NCI-H1417 (cell line): ENCODE measurements at places on chromosomes 4 and X.

- DNase-seq = peak; percentile 46
These were observed 2.0 kb downstream of the NCAPG start for GRCh38 chr4:17812801-17813200.

DNA sequence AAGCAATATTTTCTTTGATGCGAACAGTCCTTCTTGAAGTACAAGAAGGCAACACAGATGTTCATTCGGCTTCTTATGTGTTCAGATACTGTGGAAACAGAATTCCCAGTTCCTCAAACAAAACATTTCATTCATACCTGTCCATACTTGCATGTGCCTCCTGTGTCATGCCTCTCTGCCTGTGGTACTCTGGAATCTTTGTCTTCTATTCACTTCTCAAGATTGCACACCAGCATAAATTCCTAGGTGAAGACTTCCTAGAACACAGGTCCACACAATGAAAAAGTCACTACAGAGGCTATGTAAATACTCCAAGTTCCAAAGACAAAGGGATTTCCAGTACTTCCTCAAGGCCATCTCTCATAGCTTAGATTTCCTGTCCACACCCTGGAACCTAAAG is 367.2 kb downstream of the AFF2 start:
- no peak for DNase-seq

GRCh38 chr4:186190581-186191199 is 677 bp upstream of the CYP4V2 start:
- peak; percentile 91 for DNase-seq

GRCh38 chr4:169583563-169583962 is 28.8 kb downstream of the NEK1 start:
- no peak for DNase-seq

DNA sequence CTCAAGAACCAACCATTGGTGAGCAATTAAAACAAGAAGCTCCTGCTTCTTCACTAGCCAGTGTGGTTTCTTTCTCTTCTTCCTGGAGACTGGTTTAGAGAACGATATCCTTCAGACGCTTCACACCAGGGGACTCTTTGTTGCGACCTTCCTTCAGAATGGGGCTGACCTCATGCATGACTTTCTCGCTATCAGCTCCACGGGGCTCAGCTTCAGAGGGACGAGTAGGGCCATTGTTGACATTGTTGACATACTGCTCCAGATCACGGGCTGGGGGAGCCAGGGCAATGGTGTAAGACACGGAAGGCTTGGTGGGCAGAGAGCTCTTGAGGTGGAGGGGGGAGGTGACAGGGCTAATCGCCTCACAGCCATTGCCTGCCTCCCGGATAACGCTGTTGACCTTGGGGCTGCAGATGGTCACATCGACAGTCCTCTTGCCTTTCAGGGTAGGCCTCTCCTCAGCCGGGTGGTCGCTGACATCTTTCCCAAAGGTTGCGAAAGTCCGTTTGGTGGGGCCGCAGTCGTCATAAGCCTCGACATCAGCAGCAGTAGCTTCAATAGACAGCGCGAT is 113.8 kb downstream of the PCDH19 start:
- no peak for DNase-seq

DNA sequence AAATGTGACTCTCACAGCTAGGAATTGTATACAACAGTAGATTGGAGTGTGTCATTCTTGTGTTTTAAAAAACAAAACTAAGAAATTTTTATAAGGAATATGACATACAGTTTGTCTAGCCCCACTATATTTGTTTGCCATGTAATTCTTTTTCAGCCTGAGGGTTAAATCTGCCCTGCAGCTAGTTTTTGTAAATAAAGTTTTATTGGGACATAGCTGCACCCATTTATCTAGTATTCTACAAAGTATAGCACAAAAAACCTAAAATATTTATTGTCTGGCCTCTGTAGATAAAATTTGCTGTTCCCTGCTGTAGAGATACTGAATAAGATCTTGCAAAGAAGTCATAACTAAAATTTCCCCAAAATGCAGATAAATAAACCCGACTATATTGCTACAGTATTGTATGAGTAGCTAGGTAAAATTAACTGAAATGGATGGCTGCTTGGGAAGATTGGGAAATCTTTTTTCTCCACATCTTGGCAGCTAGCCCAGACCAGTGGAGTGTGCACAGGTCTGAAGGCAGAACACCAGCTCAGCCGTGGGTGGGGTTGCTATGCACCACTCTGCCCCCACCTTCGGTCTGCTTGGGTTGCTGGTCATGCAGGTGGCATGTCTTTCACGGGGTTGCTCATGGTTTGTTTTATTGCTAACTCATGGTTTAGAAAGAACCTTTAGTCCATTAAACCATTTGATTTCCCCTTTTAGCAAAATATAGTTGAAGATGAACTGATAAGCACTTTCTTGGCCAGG is 127.9 kb downstream of the KLHL8 start:
- DNase-seq = peak; percentile 33

DNA sequence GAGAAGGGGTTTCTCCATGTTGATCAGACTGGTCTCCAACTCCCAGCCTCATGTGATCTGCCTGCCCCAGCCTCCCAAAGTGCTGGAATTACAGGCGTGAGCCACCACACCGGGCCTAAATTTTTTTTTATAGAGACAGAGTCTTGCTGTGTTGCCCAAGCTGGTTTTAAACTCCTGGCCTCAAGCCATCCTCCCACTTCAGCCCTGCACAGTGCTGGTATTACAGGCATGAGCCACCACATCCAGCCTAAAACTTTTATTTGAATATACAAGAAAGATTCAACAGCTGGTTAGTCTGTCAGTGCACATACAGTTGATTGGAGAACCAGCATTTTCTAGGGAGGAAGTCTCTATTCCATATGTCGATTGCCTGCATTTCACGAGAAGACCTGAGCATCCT is 91.2 kb downstream of the LRP2BP start:
- DNase-seq = no peak

DNA sequence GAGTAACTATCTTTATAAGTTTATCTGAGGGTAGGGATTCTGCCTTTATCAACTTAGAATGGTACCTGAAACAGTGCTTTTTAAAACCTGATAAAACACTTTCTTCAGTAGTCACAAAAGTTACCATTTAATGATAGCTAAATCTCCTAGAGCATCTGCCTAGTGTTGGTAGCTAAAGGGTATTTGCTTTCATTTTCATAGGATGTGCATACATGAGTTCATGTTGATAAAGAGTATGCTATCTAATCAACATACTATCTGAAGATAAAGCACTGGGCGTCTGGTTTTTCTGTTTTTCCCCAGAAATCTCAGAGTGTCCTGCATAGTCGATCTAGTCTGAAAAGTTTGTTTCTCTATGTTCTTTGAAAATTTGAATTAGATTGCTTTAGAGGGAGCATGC is 75.1 kb downstream of the ADGRL3 start:
- DNase-seq = no peak

DNA sequence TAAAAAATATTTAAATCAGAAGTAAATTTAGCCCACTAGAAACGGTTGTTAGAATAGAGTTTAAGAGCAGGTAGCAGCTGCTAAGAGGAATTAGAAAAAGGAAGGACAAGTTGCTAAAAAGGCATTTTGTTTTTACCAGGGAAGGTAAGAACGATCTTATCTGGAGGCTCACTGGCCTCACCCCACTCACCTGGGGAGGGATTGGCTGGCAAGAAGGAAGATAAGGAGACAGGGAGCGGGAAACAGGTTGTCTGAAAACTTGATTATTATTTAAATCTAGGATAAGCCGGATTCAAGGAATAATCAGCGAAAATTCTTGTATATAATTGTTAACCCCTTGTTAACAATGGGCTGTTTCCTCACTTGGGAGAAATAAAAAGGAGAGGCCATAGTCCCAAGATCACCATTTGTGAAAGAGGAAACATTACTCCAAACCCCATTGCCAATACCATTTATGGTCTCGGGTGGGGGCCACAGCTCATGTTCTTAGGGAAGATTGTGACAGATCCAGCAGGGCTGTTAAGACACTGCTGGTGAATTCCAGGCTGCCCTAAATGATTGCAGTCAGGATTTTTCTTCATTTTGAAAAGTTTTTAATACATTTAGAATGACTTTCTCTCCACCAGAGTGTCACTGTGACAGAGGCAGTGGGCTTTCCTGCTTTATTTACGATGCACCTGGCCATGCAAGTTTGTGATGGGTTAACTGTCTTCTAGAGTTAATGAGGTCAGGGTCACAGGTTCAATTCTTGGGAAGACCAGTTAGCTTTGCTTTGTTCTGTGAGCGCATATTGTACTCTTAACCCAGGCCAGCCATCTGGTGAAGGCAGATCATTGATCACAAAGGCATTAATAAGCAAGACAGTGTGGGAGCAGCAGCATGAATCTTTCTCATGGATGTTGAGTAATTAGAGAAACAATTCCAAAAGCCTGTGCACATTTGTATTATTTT is 106.6 kb downstream of the CEP135 start:
- no peak for DNase-seq

GRCh38 chr4:107977482-107977881 is 12.2 kb upstream of the HADH start:
- no peak for DNase-seq

DNA sequence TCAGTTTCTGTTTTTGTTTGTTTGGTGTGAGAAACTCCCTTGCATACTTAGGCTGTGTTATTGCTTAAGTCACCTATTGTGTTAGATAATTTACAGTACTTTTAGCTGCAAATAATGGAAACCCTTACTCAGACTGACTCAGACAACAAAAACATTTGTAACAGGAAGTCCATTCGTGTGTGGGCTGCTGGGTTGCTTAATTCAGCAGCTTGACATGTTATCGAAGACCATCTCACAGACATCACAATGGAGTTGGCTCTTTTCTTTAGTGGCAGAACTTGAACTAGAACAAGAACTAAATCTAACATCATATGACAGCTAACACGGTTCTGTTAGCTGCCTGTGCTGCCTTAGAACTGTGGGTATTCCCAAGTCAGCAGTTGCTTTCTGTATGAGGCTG is 9.9 kb upstream of the GABRE start:
- no peak for DNase-seq

GRCh38 chr4:39718366-39719323 is 20.7 kb downstream of the UBE2K start:
- DNase-seq = no peak

GRCh38 chr4:160038615-160039014 is 935.7 kb downstream of the RAPGEF2 start:
- DNase-seq = no peak

DNA sequence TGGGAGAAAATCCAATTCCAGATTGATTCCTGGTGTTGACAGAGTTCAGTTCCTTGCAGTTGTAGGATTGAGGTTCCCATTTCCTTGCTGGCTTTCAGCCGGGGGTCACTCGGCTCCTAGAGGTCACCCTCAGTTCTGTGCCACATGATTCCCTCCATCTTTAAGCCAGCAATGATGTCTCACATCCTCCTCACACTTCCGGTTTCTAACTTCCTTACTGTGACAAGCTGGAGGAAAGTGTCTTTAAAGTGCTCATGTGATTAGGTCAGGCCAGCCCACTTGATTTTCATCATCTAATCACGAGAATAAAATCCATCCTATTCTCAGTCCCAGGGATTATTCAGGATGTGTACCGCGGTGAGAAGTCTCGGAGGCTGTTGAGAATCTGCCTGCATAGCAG is 19.4 kb upstream of the SMIM31 start:
- no peak for DNase-seq

DNA sequence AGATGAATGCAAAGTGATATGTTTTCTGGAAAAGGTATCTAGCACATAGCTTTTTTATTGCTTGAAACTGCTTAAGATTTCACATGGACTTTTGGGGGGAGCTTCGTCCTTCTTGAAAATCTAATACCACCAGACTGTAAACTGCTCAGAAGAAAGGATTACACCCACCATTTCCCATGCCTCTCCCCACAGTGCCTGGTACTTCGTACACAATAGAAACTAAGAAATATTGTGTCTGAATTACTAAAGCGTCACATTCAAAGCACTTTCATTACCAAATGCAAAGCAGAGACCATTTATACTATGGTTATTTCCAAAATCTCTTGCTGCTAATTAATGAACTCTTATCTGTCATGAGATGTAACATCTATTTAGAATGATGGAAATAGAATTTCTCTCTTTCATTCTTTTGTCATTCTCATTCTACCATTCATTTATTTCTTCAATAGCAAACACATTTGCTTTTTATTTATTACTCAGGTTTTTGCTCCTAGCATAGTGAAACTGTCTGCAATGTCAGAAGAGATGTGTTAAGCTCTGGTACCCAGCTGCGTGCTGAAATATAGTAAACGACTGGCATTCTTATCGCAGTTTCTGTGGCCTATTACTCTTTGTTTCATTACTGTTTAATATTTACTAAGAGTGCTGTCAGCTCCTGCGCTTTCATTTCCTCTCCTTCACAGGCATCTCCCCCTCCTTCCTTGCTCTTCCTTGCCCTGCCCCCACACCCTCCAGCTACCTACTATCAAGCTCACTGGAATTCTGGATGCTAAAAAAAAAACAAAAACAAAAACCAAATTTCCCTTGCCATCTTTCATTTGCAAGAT is 51.4 kb upstream of the RAPGEF2 start:
- no peak for DNase-seq

- no peak for DNase-seq
These were observed 17.7 kb upstream of the TMEM144 start for GRCh38 chr4:158192439-158193158.

- no peak for DNase-seq
These were observed 40.5 kb upstream of the PHKA2 start for GRCh38 chrX:19024366-19024765.

DNA sequence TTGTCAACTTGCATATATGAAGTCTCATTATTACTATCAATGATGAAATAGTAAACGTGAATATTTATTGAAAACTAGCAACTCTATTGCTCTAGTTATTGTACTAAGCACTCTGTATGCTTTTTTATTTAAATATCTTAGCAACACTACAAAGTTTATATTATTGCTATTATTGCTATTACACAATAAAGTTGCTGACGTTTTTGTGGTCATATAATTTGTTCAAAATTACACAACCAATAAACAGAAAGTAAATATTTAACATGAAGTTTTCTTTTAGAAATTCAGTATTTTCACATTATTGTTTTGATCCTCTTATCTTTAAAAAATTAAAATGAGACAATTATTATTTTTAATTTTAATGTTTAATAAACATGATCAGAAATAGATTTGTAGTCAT is 1521.1 kb upstream of the PCDH7 start:
- DNase-seq = no peak

DNA sequence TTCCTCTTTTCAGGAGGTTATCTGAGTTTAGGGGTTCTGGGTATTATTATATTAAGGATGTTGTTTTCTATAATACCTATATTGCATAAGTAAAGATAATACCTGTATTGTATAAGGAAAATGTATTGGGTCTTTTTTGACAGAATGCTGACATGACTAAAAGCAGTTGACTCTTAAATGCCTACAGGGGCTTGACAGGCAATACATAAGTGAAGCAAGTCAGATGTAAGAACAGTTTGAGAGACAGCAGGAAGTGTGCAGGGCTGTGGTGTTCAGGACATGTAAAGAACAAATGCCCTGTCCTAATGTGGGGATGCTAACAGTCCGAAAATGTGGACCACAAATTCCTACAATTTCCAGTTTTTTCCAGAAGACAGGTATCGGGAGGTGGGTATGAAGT is 30.2 kb upstream of the NDST3 start:
- no peak for DNase-seq

- DNase-seq = peak; percentile 70
These were observed 807 bp downstream of the SEL1L3 start for GRCh38 chr4:25861951-25862410.

DNA sequence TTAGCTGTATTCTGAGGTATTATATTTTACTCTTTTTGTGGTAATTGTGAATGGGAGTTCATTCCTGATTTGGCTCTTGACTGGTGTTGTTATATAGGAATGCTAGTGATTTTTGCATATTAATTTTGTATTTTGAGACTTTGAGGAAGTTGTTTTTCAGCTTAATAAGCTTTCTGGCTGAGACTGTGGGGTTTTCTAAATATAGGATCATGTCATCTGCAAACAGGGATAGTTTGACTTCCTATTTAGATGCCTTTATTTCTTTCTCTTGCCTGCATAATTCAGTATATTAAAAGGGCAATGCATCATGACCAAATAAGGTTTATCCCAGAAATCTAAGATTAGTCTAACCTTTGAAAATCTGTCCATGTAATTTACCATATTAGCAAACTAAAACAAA is 44.7 kb upstream of the EPGN start:
- no peak for DNase-seq
